ENCODE measurements at places on chromosomes 6 and 20.

DNA sequence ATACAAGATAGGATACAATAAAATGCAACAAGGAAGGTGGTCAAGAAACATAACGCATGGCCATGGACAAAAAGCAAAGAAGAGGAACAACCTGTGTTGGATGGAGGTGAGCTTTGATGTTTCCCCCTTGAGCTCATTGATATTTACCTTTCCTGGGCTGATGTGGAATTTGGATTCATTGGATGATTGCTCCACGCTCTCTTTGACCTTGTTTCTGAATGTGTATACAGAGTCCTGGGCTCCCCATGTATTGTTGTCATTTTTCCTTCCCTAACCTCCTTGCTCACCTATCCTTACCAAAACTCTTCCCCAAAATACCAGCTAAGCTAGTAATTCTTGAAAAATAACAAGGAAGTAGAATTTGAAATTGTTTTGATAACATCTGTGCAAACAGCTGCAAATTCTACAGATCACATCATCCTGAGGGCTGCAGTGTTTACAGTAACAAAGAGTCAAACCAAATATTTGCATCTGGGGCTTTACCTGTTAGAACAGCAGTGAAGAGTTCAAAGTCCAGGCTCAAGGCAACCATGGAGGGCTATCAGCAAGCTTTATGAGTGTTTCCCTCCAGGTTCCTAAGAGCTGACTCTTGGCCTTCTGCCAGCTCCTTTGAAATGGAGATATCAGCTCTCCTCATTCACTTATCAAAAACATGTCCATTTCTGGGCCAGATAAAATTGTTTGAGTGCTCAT lies 214.3 kb upstream of the MARCKS start:
- no peak overlapping the region for H3K27ac ChIP-seq

GRCh38 chr20:36197271-36197670 lies 39.0 kb upstream of the AAR2 start:
- no peaks in the 10 kb centered on the region for H3K4me1 ChIP-seq
- no peak for DNase-seq
- no peak overlapping the region for H3K4me3 ChIP-seq
- H3K27ac ChIP-seq, result no peak overlapping the region
- no peaks in the 10 kb centered on the region for H3K27me3 ChIP-seq
- no peaks in the 10 kb centered on the region for H3K36me3 ChIP-seq

DNA sequence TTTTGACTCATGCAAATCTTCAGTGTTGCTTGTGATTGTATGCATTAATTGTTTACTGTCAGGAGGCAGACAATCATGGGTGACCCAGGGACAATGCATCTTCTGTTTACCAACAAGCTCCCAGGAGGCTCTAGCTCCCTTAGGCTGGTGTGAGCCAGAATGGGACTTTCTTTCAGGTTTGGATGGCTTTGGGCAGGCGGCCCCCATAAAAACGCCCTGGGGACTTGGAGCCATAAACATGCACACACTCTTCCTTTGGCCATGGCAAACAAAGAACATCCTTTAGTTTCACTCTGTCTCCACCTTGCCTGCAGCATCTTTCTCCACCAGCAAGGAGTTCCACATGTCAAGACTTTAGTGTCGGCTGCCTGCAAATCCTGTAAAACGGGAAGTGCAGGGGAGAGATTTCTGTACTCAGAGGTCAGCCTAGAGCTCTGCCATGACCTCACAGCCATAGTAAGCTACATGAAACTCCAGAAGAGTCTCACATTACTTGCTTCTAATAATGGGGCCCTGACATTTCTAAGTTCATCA lies 127.6 kb downstream of the MAP3K7 start:
- H3K36me3 ChIP-seq, result peaks cover 3% of the 10 kb centered on the region
- no peaks in the 10 kb centered on the region for H3K27me3 ChIP-seq
- peaks cover 79% of the 10 kb centered on the region for H3K4me1 ChIP-seq
- peak overlapping the region; percentile 31 for H3K4me3 ChIP-seq
- DNase-seq, result no peak

GRCh38 chr20:59147586-59147985 lies 16.0 kb upstream of the ZNF831 start:
- peaks cover 84% of the 10 kb centered on the region for H3K4me1 ChIP-seq
- H3K27me3 ChIP-seq, result no peaks in the 10 kb centered on the region
- H3K36me3 ChIP-seq, result peaks cover 30% of the 10 kb centered on the region
- no peak for DNase-seq
- peak overlapping the region; percentile 83 for H3K4me3 ChIP-seq
- H3K27ac ChIP-seq, result peak overlapping the region; percentile 98

GRCh38 chr6:102662851-102663250 lies 1269.3 kb downstream of the GRIK2 start:
- H3K4me1 ChIP-seq, result no peaks in the 10 kb centered on the region
- no peak overlapping the region for H3K4me3 ChIP-seq
- no peaks in the 10 kb centered on the region for H3K36me3 ChIP-seq

- H3K27ac ChIP-seq, result no peak overlapping the region
- H3K4me3 ChIP-seq, result no peak overlapping the region
- H3K36me3 ChIP-seq, result no peaks in the 10 kb centered on the region
- H3K4me1 ChIP-seq, result no peaks in the 10 kb centered on the region
These were observed 52.8 kb upstream of the UTRN start for GRCh38 chr6:144232176-144232831.

GRCh38 chr20:13118676-13119075 lies 102.4 kb upstream of the ISM1 start:
- H3K27ac ChIP-seq, result no peak overlapping the region
- DNase-seq, result no peak
- H3K4me1 ChIP-seq, result no peaks in the 10 kb centered on the region
- no peak overlapping the region for H3K4me3 ChIP-seq
- H3K36me3 ChIP-seq, result no peaks in the 10 kb centered on the region
- peaks cover 1% of the 10 kb centered on the region for H3K27me3 ChIP-seq

GRCh38 chr6:96836631-96837080 lies 621 bp downstream of the GPR63 start:
- no peak for DNase-seq
- peak overlapping the region; percentile 63 for H3K27ac ChIP-seq
- H3K4me1 ChIP-seq, result peaks cover 8% of the 10 kb centered on the region
- peak overlapping the region; percentile 86 for H3K4me3 ChIP-seq
- H3K27me3 ChIP-seq, result peaks cover 59% of the 10 kb centered on the region
